ENCODE measurements at places on chromosomes 1 and 21.

- DNase-seq, result peak; percentile 18
These were observed 120.0 kb downstream of the SETD4 start for GRCh38 chr21:35940074-35940927.

GRCh38 chr1:61056573-61057439 lies 25.6 kb upstream of the NFIA start:
- DNase-seq, result peak; percentile 24

- DNase-seq, result no peak
These were observed 194.0 kb downstream of the KCNK2 start for GRCh38 chr1:215276582-215276981.

- peak; percentile 68 for DNase-seq
These were observed 43.5 kb downstream of the GBP6 start for GRCh38 chr1:89407360-89407759.

- DNase-seq, result no peak
These were observed 184.4 kb upstream of the C1orf174 start for GRCh38 chr1:4084446-4084845.

DNA sequence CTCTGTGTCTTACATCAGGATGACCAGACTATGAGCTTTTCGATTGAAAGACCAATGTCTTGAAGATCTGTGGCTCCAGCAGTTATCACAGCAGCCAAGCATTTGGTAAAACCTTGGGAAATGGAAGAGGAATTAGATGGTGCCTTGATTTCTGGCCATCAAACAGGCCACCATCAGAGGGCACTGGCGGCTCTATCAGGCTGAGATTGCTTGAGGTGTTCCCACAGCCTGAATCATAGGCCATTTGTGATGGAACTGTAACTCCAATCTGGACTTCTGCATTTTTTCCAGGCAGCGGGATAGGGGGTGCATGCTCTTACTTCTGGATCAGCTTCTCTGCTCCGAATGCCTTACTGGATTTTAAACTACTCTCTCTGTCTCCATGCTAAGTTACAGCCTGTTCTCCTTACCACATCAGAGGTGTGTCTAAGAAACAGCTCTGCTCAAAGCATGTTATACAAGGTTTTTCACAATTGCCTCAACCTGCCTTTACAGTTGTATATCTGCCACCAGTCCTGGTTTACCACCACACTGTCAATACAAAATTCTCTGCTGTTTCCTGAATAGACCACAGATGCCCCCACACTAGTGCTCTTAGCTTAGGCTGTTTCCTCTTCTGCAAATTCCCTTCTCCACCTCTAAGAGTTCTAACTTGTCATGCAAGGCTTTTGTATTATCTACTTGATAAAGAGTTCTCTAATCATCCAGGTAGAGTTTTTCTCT lies 180.9 kb downstream of the PTGER3 start:
- DNase-seq, result no peak

DNA sequence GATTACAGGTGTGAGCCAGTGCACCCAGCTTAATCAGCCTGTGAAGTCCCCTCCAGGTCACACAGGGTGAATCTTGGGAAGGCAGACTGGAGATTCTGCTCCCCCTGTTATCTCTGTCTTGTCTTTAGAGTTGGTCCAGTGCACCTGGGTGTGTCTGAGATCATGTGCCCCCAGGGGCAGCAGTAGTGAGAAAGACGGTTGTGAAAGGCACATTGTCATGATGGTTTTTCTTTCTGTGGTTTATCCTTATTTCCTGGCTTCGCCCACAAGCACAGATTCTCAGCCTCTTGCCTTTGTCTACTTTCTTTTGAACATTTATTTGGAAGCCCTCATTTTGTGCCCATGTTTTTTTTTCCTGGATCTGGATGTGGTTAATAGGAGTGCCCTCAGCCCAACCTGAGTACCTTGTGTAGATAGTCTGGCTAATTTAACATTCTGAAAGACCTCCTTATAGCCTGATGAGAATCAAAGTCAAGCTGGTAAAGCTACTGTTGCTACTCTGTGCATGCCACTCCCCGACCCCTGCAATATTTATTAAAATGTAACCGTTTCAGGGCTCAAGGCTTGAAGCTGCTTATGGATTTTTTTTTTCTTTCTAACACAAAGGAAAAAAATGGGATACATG lies 23.7 kb downstream of the UCK2 start:
- peak; percentile 6 for DNase-seq

- DNase-seq, result no peak
These were observed 2.5 kb upstream of the ID3 start for GRCh38 chr1:23561813-23562100.

DNA sequence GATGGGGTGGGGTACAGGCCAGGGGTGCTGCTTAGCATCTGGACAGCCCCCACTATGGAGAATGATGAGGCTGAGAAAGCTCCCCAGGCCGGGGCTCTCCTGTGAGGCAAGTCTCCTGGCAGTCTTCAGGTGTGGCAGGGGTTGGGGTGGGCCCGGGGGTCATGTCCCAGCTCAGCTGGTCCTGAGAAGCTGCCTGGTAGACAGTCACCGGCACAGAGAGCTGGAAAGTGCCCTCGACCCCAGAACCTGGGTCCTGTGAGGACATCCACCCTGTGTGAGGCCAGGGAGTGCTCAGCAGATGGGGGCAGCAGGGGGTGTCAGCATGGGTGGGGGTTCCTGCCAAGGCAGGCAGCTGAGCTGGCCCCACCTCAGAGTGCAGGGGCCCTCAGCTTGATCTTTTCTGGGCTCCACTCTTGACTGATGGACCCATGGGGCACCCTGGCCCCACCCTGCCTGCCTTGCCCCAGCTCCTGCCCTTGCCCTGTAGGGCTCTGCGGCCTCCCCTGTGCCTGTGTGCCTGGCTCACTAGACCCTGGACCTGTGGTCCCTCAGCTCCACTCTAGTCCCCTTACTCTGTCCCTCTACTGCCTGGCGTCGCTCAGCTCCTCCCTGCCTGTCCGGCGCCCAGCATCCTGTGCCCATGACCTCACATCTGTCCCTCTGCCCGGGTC lies 5.8 kb downstream of the IBA57 start:
- no peak for DNase-seq

GRCh38 chr1:229848752-229849677 lies 218.0 kb upstream of the GALNT2 start:
- no peak for DNase-seq

DNA sequence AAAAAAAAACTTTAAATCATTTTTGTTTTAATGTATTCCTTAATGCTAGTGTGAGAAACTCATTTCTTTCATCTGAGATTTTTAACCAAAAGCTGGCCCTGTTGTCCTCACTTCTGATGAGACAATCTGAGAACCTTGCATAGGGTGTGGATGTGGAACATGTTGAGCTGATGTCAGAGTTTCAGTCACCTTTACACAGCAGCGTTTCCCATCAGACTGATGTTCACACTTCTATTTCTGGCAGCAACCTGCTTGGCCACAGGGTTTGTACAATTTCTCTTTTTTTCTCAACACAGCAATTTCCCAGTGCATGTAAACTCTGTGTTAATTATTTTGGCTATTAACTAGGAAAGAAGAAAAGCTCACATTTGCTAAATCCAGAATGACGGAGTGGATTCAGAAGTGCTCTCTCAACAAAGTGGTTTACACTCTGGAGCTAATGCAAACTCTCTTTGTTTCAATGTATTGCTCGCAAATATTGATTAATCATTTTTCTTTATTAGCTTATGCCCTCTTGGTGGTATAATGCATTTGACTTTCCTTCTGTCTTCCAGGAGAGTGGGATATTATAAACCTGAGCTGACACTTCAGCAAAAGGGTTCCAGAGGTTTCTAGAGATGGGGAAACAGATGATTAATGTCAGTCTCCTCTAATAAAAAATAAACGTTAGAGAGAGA lies 70.5 kb upstream of the HSPA13 start:
- DNase-seq, result no peak

DNA sequence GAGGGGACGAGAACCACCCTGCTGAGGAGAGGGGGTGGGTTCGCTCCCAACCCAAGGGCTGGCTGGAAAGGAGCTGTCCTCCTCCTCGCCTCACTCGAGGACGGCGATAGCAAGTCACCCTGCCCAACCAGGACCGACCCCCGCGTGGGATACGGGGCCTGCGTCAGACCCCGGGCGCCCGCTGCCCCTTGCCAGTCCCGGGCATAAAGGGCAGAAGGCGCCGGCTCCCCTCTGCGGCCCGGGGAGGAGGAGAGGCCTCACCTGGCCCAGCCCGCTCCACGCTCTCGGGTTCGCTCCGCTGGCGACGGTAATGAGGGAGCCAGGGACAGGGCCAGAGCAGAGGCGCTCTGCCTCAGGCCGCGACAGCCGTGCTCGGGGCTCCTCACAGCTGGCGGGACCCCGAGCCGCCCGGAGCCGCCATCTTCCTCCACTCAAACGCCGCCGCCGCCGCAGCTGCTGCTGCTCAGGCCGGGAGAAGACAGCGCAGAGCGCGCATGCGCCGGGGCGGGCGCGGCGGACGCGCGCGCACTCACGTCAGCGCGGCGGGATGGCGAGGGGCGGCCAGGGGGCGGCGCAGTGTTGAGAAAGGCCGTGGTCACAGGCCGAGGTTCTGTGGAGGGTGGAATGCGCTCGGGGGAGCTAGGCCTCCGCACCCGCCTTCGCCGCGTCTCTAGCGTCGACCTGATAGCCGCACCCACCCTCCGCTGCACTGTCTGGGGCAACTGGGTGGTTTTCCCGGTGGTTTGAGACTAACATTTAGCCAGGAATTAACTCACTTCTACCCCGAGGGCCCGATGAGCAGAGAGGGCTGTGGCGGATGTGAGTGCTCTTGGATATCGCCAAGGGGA lies at the start of gene FBXO42:
Gene FBXO42 (minus strand): TSS at position 487 of the 848 bp plus-strand sequence. CDS start 37,062 bp downstream, outside the sequence.
- peak; percentile 93 for DNase-seq

GRCh38 chr1:8816264-8816663 lies 1.2 kb downstream of the RERE start:
- DNase-seq, result no peak

- no peak for DNase-seq
These were observed 308.3 kb upstream of the AJAP1 start for GRCh38 chr1:4346131-4346530.

DNA sequence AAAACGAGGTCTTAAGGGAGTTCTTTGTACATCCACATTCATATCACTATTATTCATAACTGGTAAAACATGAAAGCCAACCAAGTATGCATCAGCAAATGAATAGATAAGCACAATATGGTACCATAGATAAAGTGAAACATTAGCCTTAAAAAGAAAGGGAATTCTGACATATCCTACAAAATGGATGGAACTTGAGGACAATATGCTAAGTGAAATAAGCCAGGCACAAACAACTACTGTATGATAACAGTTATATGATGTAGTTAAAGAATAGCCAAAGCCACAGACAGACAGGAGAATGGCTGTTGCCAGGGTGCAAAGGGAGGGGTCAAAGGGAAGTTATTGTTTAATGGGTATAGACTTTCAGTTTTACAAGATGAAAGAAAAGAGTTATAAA lies 148.9 kb downstream of the EIF4G3 start:
- no peak for DNase-seq

GRCh38 chr21:41868062-41868710 lies 11.0 kb downstream of the PRDM15 start:
- no peak for DNase-seq

- DNase-seq, result no peak
These were observed 117.7 kb downstream of the SLC45A1 start for GRCh38 chr1:8435569-8436071.

DNA sequence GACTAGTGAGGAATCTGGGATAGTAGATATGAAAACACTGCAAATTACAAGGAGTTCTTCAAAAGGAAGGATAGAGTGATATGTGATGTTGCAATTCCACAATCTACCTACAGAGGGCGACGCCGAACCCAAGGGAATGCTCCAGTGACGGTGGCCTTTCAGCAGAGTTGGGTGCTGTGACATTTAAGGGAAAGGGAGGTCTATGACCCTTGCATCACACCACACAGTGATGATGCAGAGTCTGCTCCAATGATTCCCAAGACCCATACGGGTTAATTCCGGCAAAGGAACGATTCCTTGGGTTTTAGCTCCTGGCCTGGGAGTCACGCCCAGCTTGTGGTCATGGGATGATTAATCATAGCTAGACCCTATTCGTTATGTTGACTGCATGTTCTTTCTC lies 123.0 kb upstream of the IGSF21 start:
- DNase-seq, result no peak

DNA sequence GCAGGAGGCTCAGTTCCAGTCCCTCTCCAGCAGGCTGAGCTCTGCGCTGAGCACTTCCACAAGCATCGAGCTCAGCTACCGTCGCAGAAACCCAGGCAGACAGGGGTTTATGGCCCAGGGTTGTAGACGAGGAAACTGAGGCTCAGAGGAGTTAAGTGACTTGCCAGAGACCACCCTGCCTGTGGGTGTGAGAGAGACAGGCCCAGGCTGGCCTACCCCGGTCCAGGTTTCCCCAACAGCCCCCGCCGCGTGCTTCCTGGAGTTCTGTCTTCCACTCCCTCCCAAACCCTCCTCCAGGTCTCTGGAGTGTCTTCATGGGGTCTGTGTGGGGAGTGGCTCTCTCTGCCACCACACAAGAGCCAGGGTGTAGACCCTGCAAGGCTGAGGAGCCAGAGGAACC lies 615.9 kb downstream of the PTPRU start:
- DNase-seq, result no peak

DNA sequence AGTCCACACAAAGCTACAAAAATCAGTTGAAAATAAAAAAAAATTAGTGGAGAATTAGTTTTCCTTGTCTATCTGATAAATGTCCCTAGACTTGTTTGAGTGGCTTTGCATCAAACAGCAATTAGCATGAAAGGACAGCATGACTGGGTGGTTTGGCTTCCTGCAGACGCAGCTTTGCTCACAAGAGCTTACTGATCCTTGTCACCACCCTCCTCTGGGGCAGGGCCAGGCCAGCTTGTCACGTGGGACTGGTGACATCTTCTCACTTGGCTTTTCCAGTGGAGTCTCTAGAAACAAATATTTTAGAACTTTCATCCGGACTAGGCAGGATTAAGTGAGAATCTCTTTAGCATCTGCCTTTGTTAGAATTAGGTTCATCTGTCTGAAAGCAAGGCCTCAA lies 76.0 kb upstream of the OLIG2 start:
- DNase-seq, result no peak

GRCh38 chr1:204658295-204658694 lies 27.2 kb downstream of the LRRN2 start:
- no peak for DNase-seq

GRCh38 chr21:43193651-43194302 lies 25.0 kb downstream of the CRYAA start:
- no peak for DNase-seq

DNA sequence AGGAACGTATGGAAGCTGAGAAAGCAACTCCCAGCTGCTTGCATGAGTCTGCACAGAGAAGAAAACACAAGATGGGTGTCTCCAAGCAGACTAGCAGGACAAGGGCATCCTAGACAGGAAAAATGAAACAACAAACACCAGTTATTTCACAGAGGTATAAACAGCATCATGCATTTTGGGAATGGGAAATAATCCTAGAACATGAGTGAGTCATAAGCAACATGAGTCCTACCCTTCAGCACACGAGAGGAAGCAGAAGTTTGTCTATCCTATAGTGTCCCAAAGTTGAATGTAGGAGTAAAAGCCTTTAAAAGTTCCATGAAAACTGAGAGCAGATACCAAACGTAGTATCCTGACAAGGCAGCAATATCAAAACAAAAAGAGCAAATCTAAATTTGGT lies 11.3 kb upstream of the FRRS1 start:
- DNase-seq, result no peak

GRCh38 chr1:154726896-154727753 lies 119.1 kb upstream of the ADAR start:
- no peak for DNase-seq

All from CD4-positive, alpha-beta T cell treated with Interferon alpha-2 for 1 hour (primary cell).